ENCODE measurements at places on chromosomes 2 and 18. TPM values are rescaled to one million over a fixed set of nuclear protein-coding genes. Genes with fewer than 3 reads are reported as not detected.
A peak's percentile ranks its signal among the peaks of the same experiment; 100 is the strongest.

DNA sequence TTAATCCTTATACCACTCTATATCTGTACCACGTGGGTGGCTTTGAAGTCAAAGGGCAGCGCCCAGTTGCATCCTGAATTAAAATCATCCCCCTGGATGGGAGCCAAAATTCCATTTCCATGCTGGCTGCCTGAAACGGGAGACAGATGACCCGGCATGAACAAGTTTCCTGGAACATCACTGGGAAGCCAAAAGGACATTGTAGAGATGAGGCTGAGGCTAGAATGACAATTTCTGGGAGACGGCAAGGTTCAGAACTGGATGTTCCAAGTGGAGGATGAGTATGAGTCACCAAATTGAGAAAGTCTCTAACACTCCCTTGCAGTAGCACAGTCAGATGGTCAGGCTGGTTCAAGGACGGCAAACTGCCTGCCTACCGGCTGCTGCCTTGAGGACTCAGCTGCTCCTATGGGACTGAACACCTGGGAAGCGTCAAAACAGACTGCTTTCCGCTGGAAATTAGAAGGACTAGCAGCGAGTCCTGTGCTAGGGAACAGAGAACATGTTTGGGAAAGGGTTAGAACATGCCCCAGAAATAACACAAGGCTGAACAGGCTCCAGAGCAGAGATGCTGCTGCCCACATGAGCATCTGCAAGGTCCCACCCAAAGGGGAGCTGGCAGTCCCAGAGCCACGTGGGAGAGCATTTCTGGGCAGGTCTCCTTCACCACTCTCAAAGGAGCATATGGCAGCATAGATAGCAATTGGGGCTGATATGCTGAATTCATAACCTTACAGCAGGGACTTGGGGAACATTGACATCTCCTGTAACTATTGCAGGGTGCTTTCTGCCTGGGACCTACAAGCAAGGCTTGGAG is 32.0 kb downstream of the YPEL5 start:
- no peak for DNase-seq

- peak; percentile 82 for DNase-seq
Measured at GRCh38 chr2:70861777-70862625, 26.4 kb upstream of the CD207 start.

DNA sequence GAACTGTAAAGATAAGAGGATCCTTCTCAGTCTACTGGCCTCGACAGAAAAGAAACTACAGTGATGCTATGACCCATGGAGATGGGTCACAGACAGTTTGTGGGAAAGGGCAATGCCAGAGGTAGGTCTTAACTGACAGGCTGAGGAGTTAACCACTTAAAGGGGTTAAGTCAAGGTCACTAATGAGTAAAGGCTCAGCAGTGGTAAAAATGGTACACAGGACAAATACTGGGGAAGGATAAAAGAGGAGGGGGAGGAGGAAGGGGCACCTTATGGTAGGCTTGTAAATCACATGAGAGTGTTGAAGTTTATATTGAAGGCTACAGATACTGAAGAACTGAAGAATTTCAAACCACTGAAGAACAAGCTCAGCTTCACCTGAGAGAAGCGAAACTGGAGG is 9.9 kb downstream of the IER3IP1 start:
- no peak for DNase-seq

- no peak for DNase-seq
Measured at GRCh38 chr2:127410871-127411652, 7.2 kb upstream of the PROC start.

GRCh38 chr2:217742841-217743240 is 260.0 kb downstream of the TNS1 start:
- DNase-seq, result no peak

DNA sequence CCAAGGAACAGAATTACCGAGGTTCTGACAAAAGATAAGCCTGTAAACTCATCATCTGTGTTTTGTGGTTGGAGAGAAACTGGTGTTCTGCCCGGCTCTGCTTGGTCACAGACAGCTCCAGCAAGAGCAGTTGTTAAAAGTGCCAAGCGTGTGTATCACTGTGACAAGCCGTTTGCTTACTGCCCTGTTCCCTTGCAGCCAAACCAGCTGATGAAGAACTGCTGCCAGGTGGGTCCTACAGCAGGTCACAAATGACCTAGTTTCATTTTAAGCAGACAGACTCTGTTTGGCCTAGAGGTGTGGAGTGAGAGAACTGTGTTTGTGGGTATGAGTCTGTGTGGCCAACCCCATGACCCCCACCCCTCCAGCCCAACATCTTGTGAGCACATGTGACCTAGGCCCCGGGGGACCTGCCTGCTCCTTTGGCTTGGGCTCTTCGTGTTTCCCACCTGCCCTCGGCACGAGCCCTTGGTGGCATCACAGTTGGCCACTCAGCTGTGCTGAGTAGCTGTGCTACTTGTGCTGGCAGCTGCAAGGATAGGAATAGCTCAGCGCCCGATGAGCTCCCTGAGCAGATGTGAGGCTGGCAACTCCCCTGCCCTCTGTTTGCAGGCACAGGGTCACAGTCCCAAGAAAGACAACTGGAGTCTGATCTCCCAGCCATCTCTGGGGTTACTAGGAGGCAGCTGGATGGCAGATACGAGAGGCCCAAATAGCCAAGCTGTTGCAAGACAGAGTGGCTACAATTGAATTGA is 9.7 kb downstream of the OXER1 start:
- DNase-seq, result no peak

DNA sequence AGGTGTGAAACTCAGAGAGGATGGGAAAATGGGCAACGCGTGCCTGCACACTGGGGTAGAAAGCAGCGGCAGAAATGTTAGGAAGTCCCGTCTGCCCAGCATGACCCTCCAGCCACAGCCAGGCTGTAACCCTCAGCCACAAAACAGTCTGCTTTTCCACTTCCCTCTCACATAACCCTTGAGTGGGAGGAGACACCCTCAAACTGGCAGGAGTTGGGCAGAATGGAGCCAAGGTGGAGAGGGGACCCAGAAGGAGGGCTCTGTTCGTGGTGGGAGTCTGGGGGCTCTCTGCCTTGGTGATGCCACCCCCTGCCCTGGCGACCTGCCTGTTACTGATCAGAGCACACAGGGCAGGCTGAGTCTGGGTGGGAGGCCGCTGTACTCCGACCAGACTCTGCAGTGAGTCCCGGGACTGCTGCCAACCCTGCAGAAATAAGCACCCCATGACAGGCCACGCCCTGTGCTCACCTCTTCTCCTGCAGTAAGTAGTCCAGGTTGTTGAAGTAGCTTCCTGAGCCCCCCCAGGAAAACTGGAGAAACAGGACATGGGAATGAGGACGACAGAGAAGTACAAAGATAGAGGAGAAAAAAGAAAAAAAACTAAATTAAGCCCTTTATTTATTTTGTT is 16.0 kb downstream of the FAM178B start:
- DNase-seq, result no peak

Gene NEU4
- total RNA-seq, result 1.5 TPM

Gene ERBB4
- 0.16 TPM for total RNA-seq

Gene C2orf81
- 0.82 TPM for total RNA-seq

Gene CNDP1
- not detected for total RNA-seq

Gene GALR1
- not detected for total RNA-seq

Gene CYP26B1
- total RNA-seq, result 36.6 TPM

Gene IL18RAP
- total RNA-seq, result 59.9 TPM
